A549 (cell line): ENCODE measurements at places on chromosomes 16 and 17. TPM values are rescaled to one million over a fixed set of nuclear protein-coding genes. Genes with fewer than 3 reads are reported as not detected.
A peak's percentile ranks its signal among the peaks of the same experiment; 100 is the strongest.

- no peak for DNase-seq
Observed at GRCh38 chr17:51142597-51142996, 10.8 kb upstream of the NME1 start.

DNA sequence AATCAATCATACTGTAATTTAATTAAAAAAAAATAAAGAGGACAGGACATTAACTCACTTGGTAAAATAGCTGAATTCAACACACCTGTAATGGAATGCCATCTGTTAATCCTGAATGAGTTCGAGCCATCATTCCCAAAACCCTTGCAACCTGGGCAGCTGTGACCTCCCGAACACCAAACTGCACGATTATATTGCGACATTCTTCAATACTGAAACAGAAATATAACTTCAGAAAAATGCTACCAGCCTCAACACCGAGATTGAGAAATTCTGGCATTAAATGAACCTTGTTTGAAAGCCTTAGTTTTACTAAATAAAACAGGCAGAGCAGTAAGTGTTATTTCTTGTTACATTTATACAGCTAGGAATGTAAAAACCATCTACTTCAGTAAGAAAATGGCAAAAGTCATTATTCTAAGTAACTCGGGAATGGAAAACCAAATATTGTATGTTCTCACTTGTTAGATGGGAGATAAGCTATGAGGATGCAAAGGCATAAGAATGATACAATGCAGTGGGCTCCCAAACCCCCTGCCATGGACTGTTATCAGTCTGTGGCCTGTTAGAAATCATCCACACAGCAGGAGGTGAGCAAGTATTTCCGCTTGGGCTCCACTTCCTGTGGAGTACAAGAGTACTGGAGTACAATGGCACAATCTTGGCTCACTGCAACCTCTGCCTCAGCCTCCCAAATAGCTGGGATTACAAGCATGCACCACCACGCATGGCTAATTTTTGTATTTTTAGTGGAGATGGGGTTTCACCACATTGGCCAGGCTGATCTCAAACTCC is 46.5 kb downstream of the CNOT1 start:
- no peak for DNase-seq

- no peak for DNase-seq
Observed at GRCh38 chr16:66247516-66248481, 118.7 kb upstream of the CDH5 start.

- DNase-seq: no peak
Observed at GRCh38 chr17:77006971-77007649, 133.7 kb upstream of the SEC14L1 start.

- DNase-seq: no peak
Observed at GRCh38 chr17:15087946-15088345, 177.2 kb downstream of the PMP22 start.

GRCh38 chr17:34885076-34885475 is 76.2 kb downstream of the CCT6B start:
- DNase-seq: no peak

SPN gene
- 0.03 TPM in 2 of 3 replicates, not detected in the other for polyA plus RNA-seq

DNA sequence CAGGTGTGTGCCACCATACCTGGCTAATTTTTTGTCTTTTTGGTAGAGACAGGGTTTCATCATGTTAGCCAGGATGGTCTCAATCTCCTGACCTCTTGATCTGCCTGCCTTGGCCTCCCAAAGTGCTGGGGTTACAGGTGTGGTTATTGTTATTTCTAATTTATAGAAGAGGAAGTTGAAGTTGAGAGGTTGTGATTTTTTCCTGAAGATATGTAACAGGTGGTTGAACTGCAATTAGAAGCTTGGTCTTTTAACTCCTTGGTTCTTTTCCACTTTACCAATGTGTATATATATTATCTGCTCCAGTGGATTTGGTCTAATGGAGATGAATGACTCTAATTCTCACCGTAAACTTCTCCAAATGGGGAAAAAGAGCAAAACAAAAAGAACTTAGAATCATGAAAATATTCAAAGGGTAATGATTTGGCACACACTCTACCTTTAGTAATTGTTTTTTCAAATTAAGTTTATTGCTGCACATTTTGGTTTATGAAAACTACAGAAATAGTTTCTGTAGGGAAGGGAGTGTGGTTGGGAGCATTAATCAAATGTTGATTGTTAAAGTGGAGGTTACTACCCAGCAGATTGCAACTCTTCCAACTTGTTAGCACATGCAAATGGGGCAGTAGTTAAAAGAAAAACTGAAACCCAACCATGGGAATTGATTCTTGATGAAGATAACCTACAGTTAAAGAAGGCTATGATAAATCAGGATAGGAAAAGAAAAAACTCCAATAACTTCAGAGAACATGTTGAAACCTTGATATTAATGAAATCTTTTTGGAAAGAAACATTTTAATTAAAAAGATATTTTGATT is 1.8 kb upstream of the KRT10 start:
- DNase-seq: no peak

CALB2 gene
- 4.6 to 10.1 TPM (median 6.4 TPM) in 3 replicates for polyA plus RNA-seq

DNA sequence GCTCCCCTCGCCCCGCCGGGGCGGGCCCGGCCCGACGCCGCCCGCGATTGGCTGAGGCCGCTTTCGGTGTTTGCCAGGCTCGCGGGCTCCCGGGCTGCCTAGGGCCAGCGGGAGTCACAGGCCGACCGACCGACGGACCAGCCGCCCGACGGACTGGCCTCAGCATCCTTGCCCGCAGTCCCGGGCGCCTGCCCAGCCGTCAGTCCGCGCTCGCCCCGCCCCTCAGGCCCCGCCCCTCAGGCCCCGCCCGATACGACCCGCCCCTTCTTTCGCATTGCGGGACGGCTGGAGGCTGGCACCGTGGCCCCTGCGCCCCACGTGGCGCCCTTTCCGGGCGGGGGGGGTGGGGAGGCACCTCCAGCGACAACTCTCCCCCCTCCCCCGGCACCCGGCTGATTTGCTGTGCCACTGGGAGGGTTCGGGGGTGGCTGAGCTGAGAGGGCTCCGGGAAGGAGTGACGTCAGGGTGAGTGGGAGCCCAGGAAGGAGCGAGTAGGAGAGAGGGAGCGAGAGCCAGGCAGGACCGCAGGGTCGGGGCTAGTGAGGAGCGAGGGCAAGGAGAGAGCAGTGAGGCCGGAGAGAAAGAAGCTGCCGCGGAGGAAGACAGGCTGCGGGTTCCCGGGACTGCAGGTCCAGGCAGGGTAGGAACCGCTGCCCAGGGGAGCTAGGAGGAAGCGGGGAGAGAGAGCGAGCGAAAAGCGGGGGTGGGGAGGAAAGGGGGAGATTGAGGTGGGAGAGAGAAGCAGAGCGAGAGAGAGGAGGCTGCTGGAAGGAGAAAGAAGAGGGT is at the start of gene ASPHD1:
ASPHD1 (plus strand) TSS at position 387 of the 786 bp plus-strand sequence. CDS start 484 bp downstream, outside the sequence.
- peak; percentile 87 for DNase-seq

DNA sequence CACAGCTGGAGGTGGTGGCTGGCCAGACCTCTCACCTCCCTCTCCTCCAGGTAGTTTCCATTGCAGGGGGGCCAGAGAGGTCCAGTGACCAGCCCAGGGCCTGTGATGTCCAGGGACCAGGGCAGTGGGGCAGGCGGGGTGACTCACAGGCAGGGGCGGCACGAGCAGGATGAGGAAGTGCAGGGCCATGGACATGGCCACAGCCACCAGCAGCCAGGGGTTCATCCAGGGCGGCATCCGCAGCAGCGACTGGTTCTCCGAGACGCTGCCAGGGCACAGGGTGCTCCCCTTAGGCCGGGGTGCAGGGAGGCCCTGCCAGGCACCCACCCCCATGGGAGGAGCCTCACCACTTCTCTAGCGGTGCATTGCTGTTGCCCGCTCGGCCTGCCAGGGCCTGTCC is 12.9 kb upstream of the P2RX1 start:
- DNase-seq: no peak

CDK10 gene
- polyA plus RNA-seq: 52.9 to 99.8 TPM (median 55.3 TPM) in 3 replicates

DNA sequence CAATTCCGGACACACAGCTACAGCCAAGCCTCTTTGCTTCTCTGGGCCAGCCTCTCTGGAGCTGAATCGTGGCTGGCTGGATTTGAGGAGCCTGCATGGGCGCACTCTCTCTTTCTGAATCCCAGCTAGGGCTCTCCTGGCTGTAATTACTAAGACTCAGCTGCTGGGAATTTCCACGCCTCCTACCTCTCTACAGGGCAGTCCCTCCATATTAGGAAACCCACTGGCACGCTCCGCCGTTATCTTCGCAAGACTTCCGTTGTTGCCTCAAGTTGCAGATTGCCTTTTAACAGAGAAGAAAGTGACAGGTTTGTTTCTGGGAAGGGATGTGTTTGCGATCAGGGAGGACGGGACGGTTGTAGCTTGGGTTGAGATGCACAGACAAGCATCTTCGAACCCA is 188.4 kb upstream of the NLRP1 start:
- DNase-seq: no peak

OXLD1 gene
- 43.9 to 47.7 TPM (median 47.1 TPM) in 3 replicates for polyA plus RNA-seq

DNA sequence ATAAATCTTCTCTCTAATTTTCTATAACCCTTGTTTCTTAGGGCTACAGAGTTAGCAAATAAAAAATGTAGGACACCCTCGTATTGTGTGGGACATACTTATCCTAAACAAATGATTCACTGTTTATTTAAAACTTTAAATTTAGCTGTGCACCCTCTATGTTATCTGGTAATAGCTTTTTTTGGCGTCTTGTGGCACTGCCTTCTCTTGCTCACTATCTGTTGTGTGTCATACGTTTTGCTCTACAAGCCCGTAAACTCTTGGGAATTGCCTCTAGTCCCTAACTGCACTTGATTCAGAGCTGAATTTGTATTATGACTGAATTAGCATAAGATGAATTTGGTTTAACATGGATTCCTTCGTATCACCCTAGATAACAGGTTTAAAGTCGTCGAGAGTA is 144.3 kb upstream of the MYOCD start:
- DNase-seq: no peak

GRCh38 chr16:58938811-58939210 is 204.7 kb upstream of the GOT2 start:
- DNase-seq: no peak

GRCh38 chr17:7781429-7781828 is 52.6 kb upstream of the KDM6B start:
- no peak for DNase-seq

TBC1D26 gene
- polyA plus RNA-seq: 0.07 to 0.18 TPM (median 0.08 TPM) in 3 replicates

TNFSF13 gene
- polyA plus RNA-seq: 0.41 to 0.78 TPM (median 0.61 TPM) in 3 replicates

DNA sequence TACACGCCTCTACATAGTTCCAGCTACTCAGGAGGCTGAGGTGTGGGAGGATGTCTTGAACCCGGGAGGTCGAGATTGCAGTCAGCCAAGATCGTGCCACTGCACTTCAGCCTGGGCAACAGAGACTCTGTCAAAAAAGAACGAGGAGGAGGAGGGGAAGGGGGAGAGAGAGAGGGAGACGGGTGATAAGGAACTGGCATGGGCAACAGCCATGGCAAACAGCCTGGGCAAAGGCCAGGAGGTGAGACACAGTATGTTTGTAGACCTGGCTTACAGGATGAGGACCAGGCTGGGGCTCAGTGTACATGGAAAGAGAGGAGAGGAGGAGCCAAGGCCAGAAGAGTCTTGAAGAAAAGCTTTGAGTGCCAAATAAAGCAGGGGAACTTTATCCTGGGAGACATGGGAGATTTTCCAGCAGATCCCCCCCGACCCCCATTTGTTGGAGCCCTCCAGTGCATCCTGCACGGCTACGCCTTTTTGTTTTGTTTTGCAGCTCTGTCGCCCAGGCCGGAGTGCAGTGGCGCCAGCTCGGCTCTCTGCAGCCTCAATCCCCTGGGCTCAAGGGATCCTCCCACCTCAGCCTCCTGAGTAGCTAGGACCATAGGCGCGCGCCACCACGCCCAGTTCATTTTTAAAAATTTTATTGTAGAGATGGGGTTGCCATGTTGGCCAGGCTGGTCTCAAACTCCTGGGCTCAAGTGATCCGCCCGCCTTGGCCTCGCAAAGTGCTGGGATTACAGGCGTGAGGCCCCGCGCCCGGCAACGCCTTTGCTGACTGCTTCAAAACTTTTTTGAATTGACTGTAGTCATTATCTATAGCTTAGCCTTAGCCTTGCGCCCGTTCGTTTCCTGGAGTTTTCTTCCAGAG is 1.3 kb upstream of the ALKBH5 start:
- no peak for DNase-seq

DYNLL2 gene
- polyA plus RNA-seq: 33.2 to 34.1 TPM (median 33.7 TPM) in 3 replicates

DNA sequence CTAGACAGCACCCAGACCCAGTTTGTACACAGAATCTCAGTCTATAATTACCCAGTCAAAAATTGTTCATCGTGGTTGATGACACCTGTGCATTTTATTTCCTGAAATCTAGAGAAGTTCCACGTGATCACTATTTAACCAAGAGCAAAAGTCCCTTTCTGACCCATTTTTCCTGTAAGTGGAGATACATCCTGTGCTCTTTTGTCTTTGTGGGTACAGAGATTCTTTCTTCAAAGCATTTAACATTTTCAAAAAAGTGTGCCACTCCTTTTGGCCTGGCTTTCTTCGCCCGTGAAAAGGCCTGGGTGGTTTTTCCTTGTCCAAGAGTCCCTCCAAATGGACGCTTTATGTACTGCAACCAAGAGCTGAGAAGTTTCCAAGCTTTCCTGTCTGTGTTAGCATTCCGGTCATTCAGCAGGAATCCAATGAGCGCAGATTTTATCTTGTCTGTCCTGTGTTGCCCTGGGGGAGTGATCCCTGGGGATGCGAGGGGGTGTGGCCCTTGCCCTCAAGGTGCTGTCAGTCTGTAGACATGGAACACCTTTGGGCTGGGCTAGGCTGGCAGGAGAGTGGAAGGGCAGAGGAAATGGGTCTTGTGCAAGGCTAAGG is 161.1 kb upstream of the CACNG5 start:
- peak; percentile 62 for DNase-seq
